ENCODE measurements at places on chromosomes 2 and 18. TPM values are rescaled to one million over a fixed set of nuclear protein-coding genes. Genes with fewer than 3 reads are reported as not detected.

Gene DNER
- 44.3 TPM for total RNA-seq

Gene DBI
- total RNA-seq = 125 TPM

Gene TEX44
- total RNA-seq = not detected

Gene SKA1
- total RNA-seq = 3.3 TPM

Gene ABHD1
- total RNA-seq = 0.47 TPM

Gene IMMT
- total RNA-seq = 56.8 TPM

Gene ALLC
- not detected for total RNA-seq

Gene NEU2
- total RNA-seq = not detected

Gene HNRNPA3
- total RNA-seq = 112 TPM

Gene PXDN
- 210 TPM for total RNA-seq

Gene TRIM43
- 0.18 TPM for total RNA-seq

Gene RDH14
- 28.8 TPM for total RNA-seq

Gene MRO
- total RNA-seq = 1.2 TPM

Gene PRSS56
- 0.18 TPM for total RNA-seq
